ENCODE measurements at places on chromosomes 3 and 15.

GRCh38 chr3:113421082-113421481 lies 20.2 kb downstream of the CFAP44 start:
- no peak for DNase-seq

GRCh38 chr3:30943206-30943605 lies 48.7 kb upstream of the GADL1 start:
- no peak for DNase-seq

- DNase-seq, result no peak
These were observed 17.6 kb upstream of the LINGO1 start for GRCh38 chr15:77650265-77650664.

DNA sequence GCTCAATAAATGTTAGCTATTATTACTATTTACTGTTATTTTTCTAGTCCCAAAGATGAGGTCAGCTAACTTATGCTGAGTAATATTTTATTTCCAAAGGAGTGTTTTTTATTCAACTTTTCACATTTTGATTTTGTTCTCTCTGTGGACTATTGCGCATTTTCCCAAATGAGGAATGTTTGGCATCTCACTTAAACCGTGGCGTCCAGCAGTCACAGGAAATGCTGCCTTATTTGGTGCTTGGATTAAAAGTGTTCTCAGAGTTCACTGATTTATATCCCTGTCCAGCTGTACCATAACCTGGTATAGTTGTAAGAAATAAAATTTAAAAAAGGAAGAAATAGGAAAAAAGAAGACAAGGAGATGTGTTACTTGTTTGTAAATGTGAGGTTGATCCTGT lies 166.8 kb downstream of the THSD4 start:
- no peak for DNase-seq

- no peak for DNase-seq
These were observed 9.8 kb downstream of the ANKRD28 start for GRCh38 chr3:15787941-15788340.

GRCh38 chr3:179829401-179829800 lies 176.6 kb downstream of the USP13 start:
- peak; percentile 16 for DNase-seq

DNA sequence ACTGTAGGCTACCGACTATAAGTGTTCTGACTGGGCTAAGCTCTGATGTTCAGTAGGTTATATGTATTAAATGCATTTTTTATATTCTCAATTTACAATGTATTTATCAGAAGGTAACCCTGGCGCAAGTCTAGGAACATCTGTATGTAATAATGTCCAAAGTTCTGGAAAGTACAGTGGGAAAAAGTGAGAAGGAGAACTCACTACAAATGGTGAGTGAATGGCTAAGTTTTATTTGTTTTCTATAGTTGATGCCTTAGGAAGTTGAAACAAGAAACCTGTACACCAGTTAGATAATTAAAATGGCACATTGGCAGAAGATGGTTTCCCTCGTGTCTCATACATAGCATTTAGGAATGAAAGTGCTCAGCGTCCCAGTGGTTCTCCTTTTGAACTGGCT lies 333.4 kb upstream of the THRB start:
- no peak for DNase-seq

DNA sequence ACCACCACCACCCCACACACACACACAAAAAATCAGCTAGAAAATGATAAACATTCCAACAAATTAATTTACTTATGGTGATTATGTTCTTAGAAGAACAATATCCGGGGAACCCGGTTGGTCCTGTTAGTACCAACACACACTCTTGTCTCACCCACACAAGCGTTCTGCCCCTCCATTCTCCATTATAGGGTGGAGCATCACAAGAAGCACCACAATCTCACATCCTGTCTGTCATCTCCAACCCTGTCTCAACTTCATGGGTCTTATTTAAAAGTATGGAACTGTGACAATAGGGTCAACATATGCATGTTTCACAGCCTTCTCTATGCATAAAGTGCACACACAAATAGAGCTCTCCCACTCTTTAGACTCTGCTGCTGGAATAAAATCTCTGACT lies 5.6 kb downstream of the GSK3B start:
- DNase-seq, result no peak

GRCh38 chr3:171806200-171807128 lies 3.8 kb downstream of the PLD1 start:
- DNase-seq, result no peak

DNA sequence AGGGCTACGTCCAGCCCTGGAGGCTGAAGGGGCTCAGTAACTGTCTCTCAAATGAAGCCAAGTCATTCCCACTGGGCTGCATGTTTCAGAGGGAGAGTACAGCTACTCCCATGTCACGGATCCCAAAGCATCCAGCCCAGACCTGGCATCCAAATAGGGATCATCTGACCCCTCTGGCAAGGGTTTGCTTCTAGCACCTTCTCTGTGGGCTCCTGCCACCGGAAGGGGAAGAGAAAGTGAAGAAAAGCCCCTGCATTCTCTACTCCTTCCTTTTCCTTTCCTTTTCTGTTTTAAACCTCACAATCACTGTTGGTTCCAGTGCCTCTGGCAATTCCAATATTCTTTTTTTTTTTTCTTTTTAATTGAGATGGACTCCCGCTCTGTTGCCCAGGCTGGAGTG lies 64.5 kb upstream of the CTSH start:
- DNase-seq, result no peak

DNA sequence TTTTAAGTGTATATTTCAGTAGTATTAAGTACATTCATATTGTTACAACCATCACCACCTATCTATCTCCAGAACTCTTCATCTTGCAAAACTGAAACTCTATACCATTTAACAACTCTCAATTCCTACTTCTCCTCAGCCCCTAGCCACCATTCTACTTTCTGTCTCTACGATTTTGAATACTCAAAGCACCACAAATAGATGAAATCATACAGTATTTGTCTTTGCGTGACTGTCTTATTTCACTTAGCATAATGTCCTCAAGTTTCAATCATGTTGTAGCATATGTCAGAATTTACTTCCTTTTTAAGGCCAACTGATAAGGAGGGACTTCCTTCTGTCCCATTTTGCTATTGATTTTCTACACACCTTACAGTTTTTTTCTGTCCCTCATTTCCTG lies 593.3 kb downstream of the FHIT start:
- DNase-seq, result no peak

- DNase-seq, result no peak
These were observed 55.4 kb downstream of the DCBLD2 start for GRCh38 chr3:98846101-98846500.

GRCh38 chr3:124592658-124593441 lies 137.4 kb upstream of the UMPS start:
- no peak for DNase-seq

GRCh38 chr15:40769274-40770146 lies at the start of gene C15orf62:
C15orf62 (plus strand) TSS chr15:40769980; CDS start chr15:40770496, 516 bp downstream.
- DNase-seq, result no peak

- DNase-seq, result peak; percentile 42
These were observed 410.5 kb upstream of the CADM2 start for GRCh38 chr3:84547971-84548970.

GRCh38 chr3:18988614-18989229 lies 159.6 kb upstream of the KCNH8 start:
- DNase-seq, result no peak

DNA sequence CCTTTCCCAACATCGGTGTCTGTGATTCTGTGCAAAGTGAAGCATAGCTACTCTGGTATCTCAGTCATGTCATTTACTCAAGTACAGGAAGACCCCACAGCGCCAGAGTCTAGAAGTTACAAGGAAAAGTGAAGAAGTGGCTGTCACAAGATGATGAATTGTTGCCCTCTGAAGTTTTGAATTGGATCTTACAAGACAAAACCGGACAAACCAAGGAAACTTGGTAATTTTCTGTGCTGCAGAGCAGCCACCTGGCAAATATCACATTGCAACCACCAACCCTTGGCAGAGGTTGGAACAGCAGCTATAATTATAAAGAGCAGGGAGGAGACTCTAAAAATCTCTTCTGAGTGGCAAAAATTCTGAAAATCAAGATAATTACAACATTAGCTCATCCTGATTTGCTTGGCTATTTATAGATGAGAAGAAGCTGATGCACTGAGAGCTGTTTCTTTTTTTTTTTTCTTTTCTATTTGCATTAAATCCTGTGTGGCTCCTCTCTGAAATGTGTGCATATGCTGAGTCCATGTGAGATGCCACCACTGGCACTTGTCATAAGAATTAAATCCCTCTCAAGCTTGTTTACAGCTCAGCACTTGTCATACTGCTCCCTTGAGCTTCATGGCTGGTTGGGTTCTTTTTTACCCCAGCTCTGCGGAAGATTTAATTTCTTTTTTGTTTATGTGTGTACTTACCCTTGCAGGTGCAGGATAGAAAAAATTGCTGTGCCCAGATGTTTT lies 68.0 kb upstream of the MNS1 start:
- no peak for DNase-seq

- no peak for DNase-seq
These were observed 124.6 kb upstream of the LYSMD4 start for GRCh38 chr15:99857836-99858235.

GRCh38 chr3:82100378-82100777 lies 338.9 kb upstream of the GBE1 start:
- no peak for DNase-seq

- no peak for DNase-seq
These were observed 1.9 kb downstream of the SLC33A1 start for GRCh38 chr3:155852341-155852740.

- no peak for DNase-seq
These were observed 399.8 kb downstream of the SHQ1 start for GRCh38 chr3:72448375-72448823.

- no peak for DNase-seq
These were observed 15.6 kb downstream of the IRAK2 start for GRCh38 chr3:10180289-10180688.

DNA sequence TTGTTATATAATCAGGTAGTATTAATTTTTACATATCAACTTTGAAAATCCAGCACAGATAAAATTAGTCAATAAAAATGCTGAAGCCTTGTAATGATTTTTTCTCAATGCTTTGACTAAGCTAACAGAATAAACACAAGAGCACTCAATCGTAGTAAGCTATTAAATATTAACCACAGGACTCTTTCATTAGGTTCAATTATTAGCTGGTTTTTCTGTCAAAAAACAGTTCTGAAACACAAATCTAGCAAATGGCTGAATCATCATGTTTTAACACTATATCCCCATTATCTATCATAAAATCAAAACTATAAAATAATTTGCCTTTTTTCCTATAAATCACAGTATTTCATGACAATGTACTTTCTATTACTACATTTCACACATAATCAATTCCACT lies 69.6 kb downstream of the PLOD2 start:
- no peak for DNase-seq

- no peak for DNase-seq
These were observed 103.8 kb downstream of the LINGO1 start for GRCh38 chr15:77528968-77529319.

GRCh38 chr3:47565734-47566550 lies 12.7 kb downstream of the CSPG5 start:
- DNase-seq, result no peak

DNA sequence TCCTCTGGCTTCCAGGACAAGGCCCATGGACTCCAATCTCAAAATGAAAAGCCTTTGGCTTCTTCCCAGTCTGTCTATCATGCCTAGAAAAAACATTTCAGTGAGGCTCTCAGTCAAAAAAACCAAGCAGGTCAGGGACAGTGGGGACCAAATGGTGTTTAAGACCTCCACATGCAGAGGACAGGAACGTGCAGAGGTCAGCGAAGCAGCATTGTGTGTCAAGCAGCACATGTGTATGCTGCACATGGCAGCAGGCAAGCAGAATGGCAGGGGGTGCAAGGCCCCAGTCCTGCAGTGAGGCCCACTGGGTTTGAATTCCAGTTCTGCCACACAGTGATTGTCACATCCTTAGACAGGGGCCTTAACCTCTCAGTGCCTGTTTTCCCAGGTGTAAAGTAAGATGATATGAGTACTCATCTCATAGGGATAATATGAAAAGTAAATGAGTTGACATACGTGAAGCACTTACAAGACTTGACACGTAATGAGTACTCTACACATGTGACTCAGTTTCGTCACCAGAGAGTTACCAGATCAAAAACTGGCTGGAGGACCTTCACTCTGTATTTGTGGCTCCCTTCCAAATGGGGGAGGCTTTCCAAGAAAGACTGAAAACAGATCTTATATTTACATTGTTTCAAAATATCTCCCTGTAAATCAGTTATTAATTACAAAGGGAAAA lies 11.2 kb downstream of the STIMATE start:
- no peak for DNase-seq

- DNase-seq, result no peak
These were observed 24.7 kb upstream of the UBE2E1 start for GRCh38 chr3:23781051-23781450.

GRCh38 chr15:64633332-64633731 lies 142.1 kb downstream of the RBPMS2 start:
- no peak for DNase-seq

- DNase-seq, result no peak
These were observed 11.0 kb upstream of the C3orf49 start for GRCh38 chr3:63807961-63808565.

GRCh38 chr3:12553921-12554391 lies 2.9 kb upstream of the MKRN2 start:
- peak; percentile 27 for DNase-seq

DNA sequence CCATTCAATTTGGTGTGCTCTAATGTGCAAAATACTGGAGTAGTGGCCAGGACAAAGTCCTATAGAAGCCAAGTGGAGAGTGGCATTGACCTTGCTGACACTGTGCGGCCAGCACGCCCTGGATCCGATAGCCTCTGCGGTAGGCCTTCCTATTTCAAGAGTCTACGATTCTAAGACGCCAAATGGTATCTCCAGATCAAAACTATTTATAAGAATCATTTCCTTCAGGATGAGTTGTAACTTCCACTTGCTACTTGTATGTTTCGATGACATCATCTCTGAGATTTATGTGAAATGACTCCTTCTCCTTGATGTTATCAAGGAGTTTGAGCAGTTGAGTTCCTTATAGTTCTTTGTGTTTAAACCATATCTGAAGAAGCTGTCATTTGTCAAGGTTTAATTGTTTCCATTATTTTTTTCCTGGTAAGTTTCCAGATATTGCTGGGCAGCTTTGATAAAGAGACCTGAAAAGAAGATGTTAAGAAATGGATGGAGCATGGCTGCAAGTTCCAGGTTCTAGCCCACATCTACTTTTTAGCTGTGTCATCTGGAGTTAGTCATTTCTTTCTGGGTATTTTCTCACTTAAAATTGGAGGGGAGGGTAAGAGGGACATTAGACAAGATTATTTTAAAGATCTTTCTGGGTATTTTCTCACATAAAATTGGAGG lies 71.8 kb downstream of the TMEM44 start:
- DNase-seq, result no peak

DNA sequence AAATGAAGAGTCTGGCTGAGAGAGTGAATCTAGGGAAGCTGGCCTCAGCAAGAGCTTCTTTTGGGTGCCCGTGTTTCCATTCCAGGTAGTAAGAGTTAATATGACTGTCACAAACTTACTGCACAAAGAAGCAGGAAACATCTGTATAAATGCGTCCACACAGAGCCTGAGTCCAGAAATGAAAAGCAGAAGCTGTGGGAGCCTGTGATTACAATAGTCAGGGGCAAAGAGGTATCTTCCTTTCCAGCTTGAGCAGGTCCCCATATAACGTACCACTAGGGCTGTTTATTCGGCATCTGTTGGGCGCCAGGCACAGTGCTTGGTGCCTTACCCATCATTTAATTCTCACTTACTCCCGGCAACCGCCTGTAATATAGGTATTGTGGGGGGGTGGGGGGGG lies 40.5 kb upstream of the B3GNT5 start:
- no peak for DNase-seq

Measured in NT2/D1 (cell line).